Fibroblast of skin of scalp (primary cell): ENCODE measurements at places on chromosomes 3 and 15.
A peak's percentile ranks its signal among the peaks of the same experiment; 100 is the strongest.

DNA sequence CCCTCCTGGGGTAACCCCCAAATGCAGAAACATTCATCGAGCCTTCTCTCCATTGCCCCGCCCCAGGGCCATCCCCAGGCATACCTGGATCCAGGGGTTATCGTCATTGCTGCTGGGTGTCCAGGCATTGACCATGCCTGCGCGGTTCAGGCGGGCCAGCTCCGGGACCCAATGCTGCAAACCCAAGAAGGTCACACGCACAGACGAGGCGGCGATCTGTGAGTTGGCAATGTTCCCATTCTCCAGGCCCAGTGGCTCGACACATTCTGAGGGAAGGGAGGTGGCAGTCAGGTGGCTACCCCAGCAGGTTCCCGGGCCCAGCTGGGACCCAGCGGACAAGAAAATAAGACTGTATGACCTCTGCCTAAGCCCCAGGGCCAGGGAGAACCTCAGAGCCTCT lies 6.1 kb downstream of the MFGE8 start:
- no peak for DNase-seq

GRCh38 chr15:50176869-50177268 lies 5.1 kb upstream of the SLC27A2 start:
- peak; percentile 7 for DNase-seq

DNA sequence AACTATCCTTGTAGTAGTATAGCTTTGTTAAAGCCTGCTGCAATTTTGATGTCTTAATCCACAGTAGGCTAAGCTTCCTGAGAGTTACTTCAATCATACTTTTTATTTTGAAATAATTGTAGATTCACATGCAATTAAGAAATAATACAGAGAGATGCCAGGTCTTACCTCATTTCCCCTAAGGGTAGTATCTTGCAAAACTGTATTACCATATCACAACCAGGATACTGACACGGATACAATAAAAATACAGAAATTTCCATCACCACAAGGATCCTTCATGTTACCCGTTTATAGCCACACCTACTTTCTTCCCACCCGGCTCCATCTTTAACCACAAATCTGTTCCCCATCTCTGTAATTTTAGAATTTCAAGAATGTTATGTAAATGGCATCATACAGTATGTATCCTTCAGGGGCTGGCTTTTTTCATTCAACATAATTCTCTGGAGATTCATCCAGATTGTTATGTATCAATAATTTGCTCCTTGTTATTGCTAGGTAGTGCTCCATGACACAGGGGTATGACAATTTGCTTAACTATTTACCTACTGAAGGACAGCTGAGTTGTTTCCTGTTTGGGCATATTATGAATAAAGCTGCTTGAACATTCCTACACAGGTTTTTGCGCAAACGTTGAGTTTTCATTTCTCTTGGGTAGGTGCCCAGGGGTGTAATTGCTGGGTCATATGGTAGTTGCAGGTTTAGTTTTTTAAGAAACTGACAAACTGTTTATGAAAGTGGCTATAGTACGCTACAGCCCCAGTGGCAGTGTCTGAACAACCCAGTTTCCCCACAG lies 21.6 kb downstream of the BDH1 start:
- DNase-seq = peak; percentile 37

DNA sequence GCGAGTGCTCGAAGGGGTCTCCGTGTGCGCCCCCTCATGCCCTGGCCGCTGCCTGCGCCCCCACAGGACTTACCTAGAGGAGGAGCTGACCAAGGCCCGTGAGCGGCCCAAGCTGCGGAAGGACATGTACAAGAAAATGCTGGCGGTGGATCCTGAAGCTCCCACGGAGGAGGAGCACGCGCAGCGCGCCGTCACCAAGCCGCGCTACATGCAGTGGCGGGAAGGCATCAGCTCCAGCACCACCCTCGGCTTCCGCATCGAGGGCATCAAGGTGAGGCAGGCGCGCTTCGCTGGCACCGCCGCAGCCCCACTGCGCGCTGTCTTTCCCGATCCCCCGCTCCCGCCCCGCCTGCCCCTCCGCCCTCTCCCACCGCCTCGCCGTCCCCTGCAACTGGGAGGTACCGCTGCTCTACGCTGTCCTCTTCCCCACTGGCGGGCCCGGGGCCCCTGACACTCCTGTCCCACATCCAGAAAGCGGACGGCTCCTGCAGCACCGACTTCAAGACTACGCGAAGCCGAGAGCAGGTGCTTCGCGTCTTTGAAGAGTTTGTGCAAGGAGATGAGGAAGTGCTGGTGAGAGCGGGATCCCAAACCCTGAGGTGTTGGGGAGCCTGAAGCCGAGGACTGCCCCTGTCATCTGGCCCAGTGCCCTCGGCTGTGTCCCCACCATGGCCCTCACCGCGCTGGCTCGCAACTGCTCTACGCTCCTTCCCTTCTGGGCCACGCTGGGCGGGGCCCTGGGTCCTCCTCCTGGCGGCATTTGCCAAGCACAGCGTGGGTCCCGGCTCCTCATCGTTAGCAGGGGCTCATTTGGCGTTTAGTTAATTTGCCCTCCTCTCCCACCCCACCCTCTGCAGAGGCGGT lies 8.5 kb downstream of the ITPKA start:
- no peak for DNase-seq

DNA sequence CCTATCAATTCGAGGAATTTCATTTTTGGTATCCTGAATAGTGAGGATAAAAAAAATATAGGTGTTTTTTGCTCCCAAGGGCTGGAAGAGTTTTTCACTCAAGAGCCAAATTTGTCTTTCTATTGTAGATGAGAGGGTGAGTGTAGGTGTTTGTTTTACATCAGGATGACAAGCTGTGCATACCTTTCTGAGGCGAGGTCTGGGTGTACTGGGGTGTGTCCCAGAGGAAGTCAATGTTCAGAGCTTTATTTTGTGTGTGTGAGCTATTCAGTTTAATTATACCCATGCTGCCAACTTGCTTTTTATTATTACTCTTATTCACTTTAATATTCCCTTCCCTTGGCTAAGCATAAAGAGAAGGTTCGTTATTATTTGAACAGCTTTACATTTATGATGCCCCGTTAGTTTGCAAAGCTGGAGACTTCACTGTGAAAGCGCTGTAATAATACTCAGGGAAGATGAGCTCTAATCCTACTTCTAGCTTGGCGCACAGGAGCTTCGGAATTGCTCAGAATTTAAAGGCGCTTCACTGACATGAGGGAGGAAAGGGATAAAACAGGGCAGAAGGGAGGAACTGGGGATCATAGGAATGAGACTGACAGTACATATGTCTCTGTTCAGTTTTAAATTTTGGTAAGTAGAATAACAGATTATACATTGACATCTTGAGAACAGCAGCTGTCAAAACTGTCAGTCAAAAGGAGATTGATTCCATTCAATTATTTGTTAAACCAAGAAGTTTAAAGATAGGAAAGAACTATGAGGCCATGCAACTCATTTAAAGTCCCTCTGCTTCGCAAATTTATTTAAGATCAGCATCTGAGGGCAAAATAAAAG lies 117.7 kb upstream of the TP63 start:
- no peak for DNase-seq

- no peak for DNase-seq
Observed at GRCh38 chr3:5181469-5182141, 5.9 kb upstream of the EDEM1 start.

- DNase-seq = no peak
Observed at GRCh38 chr3:41164777-41165176, 34.5 kb upstream of the CTNNB1 start.
